ENCODE measurements at places on chromosomes 3 and 15.

DNA sequence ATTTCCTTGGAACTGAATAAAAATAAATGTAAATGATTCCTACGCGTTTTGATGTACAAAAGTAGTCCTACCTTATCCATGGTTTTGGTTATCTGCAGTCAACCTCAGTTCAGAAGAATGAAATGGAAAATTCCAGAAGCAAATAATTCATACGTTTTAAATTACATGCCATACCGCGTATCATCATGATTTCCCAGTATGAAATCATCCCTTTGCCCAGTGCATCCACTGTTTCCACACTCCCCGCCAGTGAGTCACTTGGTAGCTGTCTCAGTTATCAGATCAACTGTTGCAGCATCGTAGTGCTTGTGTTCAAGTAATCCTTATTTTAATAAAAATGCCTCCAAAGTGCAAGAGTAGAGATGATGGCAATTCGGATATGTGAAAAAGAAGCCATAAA lies 9.1 kb upstream of the MFSD1 start:
- DNase-seq, result no peak

DNA sequence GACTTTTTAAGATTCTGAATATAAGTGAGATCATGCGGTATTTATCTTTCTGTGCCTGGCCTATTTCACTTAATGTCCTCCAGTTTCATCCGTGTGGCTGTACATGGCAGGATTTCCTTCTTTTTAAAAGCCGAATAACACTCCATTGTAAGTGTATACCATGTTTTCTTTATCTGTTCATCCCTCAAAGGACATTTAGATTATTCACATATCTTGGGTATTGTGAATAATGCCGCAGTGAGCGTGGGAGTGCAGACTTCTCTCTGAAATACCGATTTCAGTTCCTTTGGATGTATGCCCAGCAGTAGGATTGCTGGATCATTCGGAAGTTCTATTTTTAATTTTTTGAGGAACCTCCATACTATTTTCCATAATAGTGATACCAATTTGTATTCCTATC lies 136.1 kb downstream of the APBA2 start:
- no peak for DNase-seq

GRCh38 chr15:56532721-56533460 lies 68.0 kb upstream of the MNS1 start:
- DNase-seq, result no peak

- no peak for DNase-seq
Observed at GRCh38 chr3:191387441-191388077, 57.2 kb upstream of the UTS2B start.

GRCh38 chr3:122973893-122974615 lies 53.5 kb downstream of the SEMA5B start:
- peak; percentile 59 for DNase-seq

GRCh38 chr3:37993820-37994638 lies 3.4 kb downstream of the VILL start:
- peak; percentile 84 for DNase-seq

GRCh38 chr3:4930501-4930900 lies 48.7 kb upstream of the BHLHE40 start:
- no peak for DNase-seq

DNA sequence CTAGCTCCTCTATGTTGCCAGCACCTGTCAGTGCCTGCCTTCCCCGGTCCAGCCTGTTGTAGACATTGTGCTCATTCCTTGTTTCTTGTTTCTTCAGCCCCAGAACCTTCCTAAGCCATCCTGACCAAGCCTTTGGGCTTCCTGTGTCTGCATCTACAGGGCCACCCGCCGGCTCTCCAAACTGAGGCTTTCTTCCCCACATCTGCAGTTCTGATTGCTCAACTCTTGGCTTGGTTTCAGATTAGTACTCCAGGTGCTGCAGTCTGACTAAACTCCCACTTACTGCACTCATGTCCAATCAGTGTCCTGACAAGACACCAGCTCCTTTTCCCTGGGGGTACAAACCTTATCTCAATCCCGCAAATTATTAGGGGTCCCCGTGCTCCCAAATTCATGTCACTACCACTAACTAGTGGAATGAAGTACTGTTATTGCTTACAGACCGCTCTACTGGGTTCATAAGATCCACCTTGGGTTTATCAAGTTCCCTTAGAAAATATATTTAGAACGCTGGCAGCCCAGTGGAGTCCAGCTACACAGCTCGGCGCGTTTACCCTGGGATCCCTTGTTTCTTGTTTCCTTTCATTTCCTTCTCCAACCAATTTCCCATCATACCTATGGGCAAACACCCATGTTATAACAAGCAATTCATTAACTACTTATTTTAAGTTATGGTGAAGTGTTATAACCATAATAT lies 114.2 kb upstream of the TJP1 start:
- DNase-seq, result no peak

- peak; percentile 58 for DNase-seq
Observed at GRCh38 chr3:149258298-149258697, 36.7 kb upstream of the CP start.

All from Right ventricle myocardium superior (tissue), 1 donor.